ENCODE measurements at places on chromosomes 11 and 22. TPM values are rescaled to one million over a fixed set of nuclear protein-coding genes. Genes with fewer than 3 reads are reported as not detected.

DNA sequence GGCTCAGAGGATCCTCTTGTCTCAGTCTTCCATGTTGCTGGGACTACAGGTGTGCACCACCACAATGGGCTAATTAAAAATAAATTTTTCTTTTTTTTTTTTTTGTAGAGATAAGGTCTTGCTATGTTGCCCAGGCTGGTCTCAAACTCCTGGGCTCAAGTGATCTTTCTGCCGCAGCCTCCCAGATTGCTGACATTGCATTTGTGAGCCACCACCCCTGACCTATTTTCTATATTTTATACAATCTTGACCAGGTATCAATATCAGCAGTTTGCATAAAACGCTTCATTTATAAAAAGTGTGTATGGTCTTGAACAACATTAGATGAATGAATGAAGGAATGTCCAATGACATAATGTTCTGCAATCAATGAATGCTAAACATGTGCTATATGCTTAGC, 9.1 kb upstream of the STX3 start:
- no peaks in the 10 kb centered on the region for H3K36me3 ChIP-seq
- DNase-seq, result no peak
- no peaks in the 10 kb centered on the region for H3K4me1 ChIP-seq
- H3K27ac ChIP-seq, result no peak overlapping the region
- no peak overlapping the region for H3K4me3 ChIP-seq
- H3K27me3 ChIP-seq, result no peaks in the 10 kb centered on the region

- no peaks in the 10 kb centered on the region for H3K4me1 ChIP-seq
- no peak overlapping the region for H3K4me3 ChIP-seq
- H3K27me3 ChIP-seq, result no peaks in the 10 kb centered on the region
Observed at GRCh38 chr11:63834535-63835157, 4.3 kb upstream of the MARK2 start.

DNA sequence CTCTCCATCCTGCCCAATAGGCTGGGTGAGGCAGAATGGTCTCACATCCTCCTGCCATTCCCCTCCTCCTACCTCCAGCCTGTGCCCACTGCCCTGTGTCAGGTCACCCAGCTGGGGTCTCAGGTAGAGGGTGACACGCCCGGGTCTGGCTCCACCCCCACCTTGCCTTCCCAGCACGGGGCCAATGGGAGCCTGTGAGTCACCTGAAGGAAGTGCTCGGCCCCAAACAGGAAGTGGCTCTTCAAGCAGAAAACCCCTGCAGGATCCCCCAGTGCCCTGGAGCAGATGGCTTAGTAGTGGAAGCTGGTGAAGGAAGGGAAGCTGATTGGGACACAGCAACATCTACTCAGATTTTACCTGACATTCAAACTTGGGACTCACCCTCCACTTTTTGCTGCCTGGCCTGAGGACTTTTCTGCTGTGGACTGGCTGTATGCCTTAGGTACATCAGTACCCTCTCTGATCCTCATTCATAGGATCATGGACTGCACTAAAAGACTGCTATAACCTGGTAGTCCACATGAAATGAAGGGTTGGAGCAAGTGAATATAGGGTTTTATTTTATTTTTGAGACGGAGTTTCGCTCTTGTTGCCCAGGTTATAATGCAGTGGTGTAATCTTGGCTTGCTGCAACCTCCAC, 33.4 kb downstream of the GDPD5 start:
- no peaks in the 10 kb centered on the region for H3K27me3 ChIP-seq
- no peak overlapping the region for H3K27ac ChIP-seq
- no peak for DNase-seq
- H3K36me3 ChIP-seq, result no peaks in the 10 kb centered on the region
- H3K4me3 ChIP-seq, result no peak overlapping the region

Gene RAB39A
- polyA plus RNA-seq, result 0.04 TPM

Gene GRIA4
- 0.07 TPM for polyA plus RNA-seq

- peaks cover 6% of the 10 kb centered on the region for H3K27me3 ChIP-seq
- H3K27ac ChIP-seq, result no peak overlapping the region
- peaks cover 19% of the 10 kb centered on the region for H3K4me1 ChIP-seq
- peak; percentile 71 for DNase-seq
- H3K4me3 ChIP-seq, result peak overlapping the region; percentile 37
Observed at GRCh38 chr22:50531962-50532674, 2.3 kb upstream of the TYMP start.

Gene OR2AT4
- polyA plus RNA-seq, result 0.02 TPM

Gene CASP5
- 0.40 TPM for polyA plus RNA-seq

GRCh38 chr22:19412478-19412877, 19.1 kb downstream of the HIRA start:
- no peak overlapping the region for H3K27ac ChIP-seq
- H3K4me1 ChIP-seq, result no peaks in the 10 kb centered on the region
- DNase-seq, result no peak
- no peaks in the 10 kb centered on the region for H3K27me3 ChIP-seq
